ENCODE measurements at places on chromosomes 2 and 18.
A peak's percentile ranks its signal among the peaks of the same experiment; 100 is the strongest.

DNA sequence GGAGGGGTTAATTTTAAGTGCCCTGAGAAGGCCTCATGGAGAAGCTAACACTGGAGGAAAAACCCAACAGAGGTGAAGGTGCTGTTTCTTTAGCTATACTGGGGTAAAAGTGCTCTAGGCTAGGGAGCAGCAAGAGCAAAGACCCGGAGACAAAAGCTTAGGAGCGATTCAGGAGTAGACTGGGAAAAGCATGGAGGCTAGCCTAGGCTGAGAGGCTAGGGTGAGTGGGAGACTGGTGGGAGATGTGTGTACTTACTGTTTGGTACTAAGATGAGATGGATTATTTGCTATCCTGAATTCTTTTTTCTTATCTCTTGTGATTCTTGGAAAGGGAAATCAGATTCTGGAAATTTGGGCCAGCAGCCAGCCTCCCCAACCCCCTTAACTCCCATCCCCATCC lies 2.0 kb downstream of the GIGYF2 start:
- DNase-seq: no peak

GRCh38 chr2:152369176-152369860 lies 34.3 kb downstream of the FMNL2 start:
- DNase-seq: peak; percentile 88

GRCh38 chr18:48904847-48905394 lies 45.8 kb downstream of the SMAD7 start:
- no peak for DNase-seq

DNA sequence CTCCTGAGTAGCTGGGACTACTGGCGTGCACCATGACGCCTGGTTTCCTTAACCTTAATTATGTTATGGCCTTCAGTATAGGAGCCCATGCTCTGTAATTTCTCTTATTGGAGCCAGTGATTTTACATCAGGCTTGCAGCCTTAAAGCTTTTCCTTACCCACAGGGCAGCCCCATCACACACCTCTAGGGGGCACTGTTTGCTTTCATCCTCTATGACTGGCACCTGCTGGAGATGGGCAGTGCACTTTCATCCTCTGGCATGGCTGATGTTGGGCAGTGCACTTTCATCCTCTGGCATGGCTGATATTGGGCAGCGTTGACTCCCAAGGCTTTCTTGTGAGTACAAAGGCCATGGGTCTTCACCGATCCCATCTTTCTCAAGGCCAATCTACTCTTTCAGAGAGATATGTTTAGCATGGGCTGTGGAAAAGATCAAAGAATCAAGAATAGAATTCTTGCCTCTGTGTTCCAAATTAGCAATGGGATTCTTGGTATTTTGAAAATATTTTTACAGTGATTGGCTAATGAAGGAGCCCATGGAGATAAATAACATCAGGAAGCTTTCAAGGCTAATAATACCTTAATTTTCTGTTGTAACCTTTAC lies 80.7 kb upstream of the MEX3C start:
- peak; percentile 58 for DNase-seq

- DNase-seq: peak; percentile 71
Measured at GRCh38 chr2:69685321-69686048, 41.9 kb upstream of the AAK1 start.

GRCh38 chr2:79876430-79876829 lies 363.6 kb downstream of the CTNNA2 start:
- no peak for DNase-seq

- DNase-seq: peak; percentile 64
Measured at GRCh38 chr2:101820519-101820918, 123.0 kb downstream of the MAP4K4 start.

DNA sequence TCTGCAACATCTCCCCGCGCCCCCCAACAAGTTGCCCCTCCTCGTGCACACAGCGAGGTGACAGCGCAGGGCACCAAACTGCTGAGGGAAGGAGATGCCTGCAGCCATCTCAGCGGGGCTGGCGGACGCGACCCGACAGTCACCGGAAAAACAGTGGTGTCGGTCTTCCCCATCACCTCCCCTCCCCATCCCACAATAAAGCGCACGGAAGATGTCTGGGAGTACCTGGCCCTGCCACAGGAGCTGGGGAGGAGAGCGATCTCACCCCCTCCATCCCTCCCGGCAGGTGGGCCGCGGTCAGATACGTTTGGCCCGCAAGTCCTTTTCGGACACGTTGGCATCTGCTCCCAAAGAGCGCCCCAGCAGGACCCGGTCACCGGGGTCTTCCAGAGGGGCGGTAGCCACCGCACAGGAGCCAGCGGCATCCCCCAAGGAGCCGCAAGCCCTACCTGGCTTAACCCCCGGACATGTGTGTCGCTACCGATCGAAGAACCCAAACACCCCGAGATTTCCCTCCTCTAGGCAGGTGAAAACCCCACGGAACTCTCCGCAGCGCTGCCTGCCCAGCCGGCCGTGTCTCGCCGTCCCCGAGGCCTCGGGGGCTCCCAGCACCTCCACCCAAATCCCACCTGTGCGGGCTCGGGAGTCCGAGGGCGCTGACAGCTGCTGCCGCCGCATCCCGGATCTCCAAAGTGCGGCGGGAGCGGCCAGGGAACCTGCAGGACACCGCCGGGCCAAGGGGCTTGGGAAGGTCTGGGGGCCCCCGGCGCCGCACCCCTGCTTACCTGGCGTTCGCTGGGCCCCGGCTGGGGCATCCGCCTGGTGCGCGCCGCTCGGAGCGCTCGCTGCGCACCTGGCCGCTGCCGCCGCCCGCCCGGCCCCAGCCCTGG lies 657 bp downstream of the ATP8B1 start:
- no peak for DNase-seq

DNA sequence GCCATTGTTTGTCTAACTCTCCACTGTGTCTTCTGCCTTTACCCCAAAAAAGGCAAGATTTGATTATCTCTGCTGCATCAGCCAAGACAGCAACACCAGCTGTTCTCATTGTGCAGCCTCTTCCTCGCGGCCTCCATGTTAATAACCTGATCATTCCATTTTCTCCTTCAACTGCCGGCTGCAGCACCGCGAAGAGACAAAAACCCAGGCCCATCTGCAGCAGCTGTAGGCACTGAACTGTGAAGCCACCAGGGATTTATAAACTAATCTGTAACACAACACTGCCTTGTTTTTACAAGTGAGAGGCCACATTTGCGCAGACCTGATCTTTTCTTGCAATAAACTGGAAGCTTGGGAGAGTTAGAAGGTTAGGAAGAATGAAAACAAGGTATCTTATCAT lies 147.8 kb downstream of the SATB2 start:
- no peak for DNase-seq
